ENCODE measurements at places on chromosomes 11 and 22. TPM values are rescaled to one million over a fixed set of nuclear protein-coding genes. Genes with fewer than 3 reads are reported as not detected.
A peak's percentile ranks its signal among the peaks of the same experiment; 100 is the strongest.

The MYOD1 gene
- total RNA-seq: not detected

The YIF1A gene
- total RNA-seq: 188 TPM

The CHEK1 gene
- total RNA-seq: 13.9 TPM

The SLC1A2 gene
- not detected for total RNA-seq

The ACAT1 gene
- total RNA-seq: 168 TPM

The ANO1 gene
- not detected for total RNA-seq

- DNase-seq: no peak
Measured at GRCh38 chr11:113271551-113272245, 42.7 kb upstream of the TTC12 start.

- DNase-seq: no peak
Measured at GRCh38 chr11:12174477-12175143, 64.2 kb downstream of the MICAL2 start.

- no peak for DNase-seq
Measured at GRCh38 chr11:69873166-69874077, 54.2 kb upstream of the FGF3 start.

- no peak for DNase-seq
Measured at GRCh38 chr11:72981971-72982685, 160.0 kb downstream of the FCHSD2 start.

DNA sequence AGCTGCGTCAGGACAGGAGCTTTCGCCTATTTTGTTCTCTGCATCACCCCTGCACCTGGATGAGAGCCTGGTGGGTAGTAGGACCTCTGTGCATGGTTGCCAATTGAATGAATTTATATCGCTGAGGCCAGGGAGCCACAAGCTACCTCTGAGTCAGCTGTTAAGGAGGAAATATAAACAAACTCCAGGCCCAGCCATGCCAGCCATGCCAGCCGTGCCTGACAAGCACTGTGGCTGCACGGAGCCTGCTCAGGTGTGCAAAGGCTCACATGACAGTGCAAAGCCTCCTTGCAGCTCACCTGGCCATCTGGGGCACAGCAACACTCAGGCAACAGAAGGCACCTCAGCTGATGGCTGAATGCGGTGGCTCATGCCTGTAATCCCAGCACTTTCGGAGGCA is 33.7 kb upstream of the LINC01488 start:
- DNase-seq: peak; percentile 50

- no peak for DNase-seq
Measured at GRCh38 chr11:11763796-11764422, 77.9 kb upstream of the USP47 start.

GRCh38 chr11:64518928-64519327 is 72.1 kb upstream of the SLC22A12 start:
- no peak for DNase-seq

GRCh38 chr22:37996515-37997246 is 12.3 kb upstream of the SOX10 start:
- no peak for DNase-seq

DNA sequence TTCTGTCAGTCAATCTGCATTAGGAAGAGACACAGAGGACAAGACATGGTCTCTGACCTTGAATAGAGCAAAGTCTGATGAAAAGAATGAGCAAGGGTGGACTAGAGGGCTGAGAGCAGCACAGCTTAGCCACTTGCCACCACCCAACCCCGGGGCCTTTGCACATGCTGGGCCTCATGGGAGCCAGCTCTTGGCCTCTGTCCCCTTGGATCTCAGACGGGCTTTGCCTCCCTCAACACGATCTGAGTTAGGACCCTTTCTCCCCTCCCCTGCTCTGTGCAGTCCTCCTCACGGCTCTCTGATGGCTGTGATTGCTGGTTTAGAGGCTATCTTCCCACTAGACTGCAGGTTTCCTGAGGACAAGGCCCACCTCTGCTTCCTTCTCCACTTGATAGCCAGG is 131.6 kb upstream of the B3GAT1 start:
- DNase-seq: no peak

- DNase-seq: peak; percentile 81
Measured at GRCh38 chr11:35077709-35078469, 61.1 kb upstream of the CD44 start.

DNA sequence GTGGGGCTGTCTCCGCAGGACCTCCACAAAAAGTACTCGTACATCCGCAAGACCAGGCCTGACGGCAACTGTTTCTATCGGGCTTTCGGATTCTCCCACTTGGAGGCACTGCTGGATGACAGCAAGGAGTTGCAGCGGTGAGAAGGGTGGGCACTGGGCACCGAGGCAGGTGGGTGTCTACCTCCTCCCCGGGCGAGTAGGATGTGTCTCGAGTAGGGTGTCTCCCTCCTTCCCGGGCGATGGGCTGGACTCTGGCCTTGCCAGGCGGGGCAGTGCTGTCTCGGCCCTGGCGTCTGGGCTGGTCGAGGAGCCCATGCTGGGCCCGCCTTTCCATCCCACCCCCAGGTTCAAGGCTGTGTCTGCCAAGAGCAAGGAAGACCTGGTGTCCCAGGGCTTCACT is 10.3 kb downstream of the OTUB1 start:
- no peak for DNase-seq

DNA sequence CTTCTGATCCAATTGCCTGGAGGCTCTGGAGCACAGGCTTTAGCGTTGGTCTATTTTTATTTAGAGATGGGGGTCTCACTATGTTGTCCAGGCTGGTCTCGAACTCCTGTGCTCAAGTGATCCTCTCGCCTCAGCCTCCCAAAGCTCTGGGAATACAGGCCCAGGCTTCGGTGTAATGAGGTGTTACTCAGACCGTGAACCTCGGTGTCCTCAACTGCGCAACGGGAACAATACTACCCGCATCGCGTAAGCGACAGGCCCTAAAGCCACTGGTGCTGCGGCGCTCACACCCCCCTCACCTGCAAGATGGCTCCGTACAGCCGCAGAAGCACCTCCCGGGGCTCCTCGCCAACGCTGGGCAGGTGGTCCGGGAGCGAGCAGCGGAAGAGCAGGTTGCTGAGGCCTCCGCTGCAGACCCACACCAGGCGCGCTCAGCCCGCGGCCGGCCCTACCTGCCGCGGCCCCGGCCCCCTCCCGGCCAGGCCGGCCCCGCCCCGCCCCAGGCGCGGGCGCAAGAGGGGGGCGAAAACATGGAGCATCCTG is 628 bp downstream of the CHKB start:
- DNase-seq: no peak

DNA sequence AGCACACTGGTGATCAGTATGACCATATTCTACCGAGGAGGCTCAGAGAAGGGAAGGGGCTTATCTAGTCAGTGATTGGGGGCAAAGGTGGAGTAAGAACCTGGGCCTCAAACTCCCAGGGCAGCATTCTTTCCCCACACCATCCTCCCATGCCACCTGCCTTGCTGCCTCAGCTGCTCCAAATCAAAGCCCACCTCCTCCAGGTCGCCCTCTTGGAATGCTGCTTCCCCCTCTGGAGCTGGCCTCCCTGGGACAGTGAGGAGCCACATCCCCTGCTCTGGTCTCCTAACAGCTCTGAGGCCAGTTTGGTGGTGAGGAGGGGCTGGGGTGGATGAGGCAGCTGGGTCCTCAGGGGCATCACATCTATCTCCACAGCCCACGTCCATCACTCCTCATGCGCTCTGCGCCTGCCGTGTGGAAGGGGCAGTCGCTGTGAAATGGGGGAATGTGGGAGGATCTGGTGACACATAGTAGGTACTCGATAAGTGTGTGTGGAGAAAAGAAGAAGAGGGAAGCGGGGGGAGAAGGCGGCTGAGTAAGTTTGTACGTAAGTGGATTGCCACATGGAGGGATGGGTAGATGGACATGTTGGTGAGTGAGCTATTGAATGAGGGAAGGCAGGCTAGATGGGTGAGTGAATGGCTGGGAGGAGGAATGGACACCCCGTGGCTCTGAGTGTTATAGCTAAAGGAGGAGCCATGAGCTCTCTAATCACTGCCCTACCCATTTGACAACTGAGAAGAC is 16.1 kb upstream of the ARHGEF17 start:
- no peak for DNase-seq

DNA sequence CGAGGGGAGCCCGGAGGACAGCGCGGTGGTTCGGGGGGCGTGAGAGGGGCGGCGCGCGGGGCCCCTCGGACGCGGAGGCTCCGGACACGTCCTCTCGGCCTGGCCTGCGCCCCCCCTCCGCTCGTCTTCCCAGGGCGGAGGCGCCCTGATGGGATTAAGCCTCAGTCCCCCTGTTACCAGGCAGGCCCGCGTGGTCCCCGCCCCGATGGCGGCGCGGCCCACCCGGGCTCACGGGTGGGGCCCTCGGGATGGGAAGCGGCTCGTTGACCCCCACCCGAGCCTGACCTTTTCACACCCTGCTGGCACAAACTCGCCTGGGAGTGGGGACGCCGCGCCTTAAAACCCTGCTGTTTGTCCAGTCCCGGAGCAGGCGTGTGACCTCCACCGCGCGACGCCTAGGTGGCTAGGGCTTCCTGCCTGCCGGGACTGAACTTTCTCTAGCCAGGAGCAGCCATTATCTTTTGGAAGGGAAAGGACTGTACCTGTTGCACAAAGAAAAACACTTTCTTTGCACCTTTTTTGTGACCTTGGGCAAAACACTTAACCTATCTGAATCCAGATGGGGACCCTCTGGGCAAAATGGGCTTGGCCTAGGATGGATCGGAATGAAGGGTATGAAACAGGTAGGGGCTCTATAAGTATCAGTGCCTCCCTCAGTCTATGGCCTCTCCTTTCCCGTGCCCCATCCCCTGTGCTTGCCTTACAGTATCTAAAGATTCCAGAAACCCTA is 1.0 kb downstream of the KIAA1671 start:
- peak; percentile 55 for DNase-seq

DNA sequence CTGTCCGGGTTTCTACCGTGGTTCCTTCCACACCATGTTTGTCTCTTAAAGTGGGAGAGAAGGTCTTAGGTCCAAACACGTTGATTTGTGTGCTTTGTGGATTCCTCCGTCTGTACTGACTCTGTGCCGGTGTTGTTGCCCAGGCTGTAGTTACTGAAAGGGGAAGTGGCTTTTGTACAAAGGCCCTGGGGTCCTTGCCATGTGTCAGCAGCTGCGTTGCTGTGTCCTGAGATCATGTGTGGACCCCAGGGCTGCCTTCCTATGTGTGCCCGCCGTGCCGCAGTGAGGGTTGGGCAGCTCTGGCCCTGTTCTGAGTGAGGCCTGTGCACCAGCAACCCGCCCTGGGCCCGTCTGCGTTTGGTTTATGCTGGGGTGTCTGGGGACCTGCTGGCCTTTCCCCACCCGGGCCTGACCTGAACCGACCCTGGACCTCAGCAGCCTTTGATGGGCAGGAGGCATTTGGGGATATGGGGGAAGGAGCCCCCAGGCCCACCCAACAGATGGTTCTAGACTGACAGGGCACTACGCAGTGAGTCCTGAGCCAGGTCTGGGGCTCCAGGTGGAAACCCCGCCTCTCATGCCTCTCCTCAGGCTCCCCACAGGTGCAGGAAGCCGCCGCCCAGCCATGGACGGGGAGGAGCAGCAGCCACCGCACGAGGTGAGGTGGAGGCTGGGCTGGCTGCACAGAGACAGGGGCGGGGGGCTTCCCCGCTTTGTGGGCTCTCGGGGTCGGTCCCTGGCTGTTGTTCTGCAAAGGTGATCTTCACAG is 6.9 kb downstream of the TRABD start:
- no peak for DNase-seq

Data from Caki2 (cell line).